ENCODE measurements at places on chromosomes 6 and 20. TPM values are rescaled to one million over a fixed set of nuclear protein-coding genes. Genes with fewer than 3 reads are reported as not detected.

Gene UBE2V1
- 138 TPM for polyA plus RNA-seq

Gene MICB
- polyA plus RNA-seq = 21.9 TPM

Gene PPP1R14C
- polyA plus RNA-seq = 0.11 TPM

Gene CASP8AP2
- 2.7 TPM for polyA plus RNA-seq

Gene SCUBE3
- polyA plus RNA-seq = 12.3 TPM

Gene RPS6KA2
- polyA plus RNA-seq = 80.8 TPM

Gene TMEM74B
- polyA plus RNA-seq = 0.04 TPM

Gene POLR3F
- 8.8 TPM for polyA plus RNA-seq

- DNase-seq = no peak
These were observed 36.1 kb downstream of the SLC22A2 start for GRCh38 chr6:160222491-160222890.

DNA sequence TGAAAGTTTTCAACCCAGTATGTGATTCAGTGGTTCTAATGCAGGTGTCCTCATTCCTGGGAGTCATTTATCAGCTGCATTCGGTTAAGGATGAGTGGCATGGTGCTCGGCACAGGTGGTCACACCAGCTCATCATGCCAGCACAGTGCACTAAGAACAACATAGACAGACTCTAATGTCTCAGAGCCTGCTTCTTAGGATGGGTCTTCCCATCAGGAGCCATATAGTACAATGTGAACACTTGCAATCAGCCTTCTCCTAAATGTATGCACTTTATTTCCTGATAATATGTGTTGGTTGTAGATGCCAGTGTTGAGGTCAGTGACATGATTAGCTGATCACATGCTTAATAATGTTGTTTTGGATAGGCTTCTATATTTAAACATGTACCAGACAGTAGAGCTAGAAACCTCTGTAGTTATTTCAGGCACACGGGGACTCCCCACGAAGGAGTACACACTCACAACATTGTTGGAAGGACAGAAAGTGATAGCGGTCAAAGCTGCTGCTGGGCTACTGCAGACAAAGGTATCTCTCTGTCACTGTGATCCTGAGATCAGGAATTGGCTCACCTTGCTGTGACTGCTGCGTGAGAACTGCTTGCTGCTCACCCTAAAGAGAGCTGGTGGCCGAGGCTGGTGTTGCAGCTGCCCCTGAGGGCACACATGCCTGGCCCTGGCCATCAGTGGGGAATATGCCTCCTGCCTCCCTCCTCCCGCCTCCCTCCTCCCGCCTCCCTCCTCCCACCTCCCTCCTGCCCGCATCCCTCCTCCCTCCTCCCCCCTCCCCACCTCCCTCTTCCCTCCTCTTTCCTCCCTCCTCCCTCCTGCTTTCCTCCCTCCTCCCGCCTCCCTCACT is 195.4 kb downstream of the SMOC2 start:
- DNase-seq = no peak

DNA sequence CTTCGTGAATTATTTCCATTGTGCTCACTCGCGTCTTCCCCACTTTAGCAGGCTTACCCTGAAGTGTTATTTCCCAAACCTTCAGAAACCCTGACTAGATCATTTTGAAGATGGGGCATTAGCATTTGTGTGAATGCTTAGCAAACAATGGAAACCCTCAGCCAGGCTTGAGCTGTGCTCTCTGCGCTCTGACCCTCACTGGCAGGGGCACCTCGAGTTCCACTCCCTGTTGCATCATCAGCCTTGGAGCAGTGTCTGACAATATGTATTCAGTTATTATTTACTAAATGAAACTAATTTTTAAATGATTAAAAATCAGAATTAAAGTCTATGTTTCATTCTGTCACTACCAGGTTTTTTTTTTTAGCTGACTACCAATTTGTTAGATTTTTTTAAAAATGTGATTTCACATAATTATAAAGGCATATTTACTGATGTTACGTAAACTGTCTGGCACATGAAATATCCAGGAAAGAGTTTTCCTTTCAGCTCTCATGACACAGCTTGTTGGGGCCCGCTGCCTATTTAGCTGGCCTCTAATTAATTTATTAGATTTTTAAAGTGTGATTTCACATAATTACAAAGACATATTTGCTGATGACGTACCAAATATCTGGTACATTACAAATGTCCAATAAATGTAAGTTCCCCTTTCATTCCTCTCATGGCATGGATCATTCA is 155.2 kb downstream of the PACRG start:
- DNase-seq = no peak

DNA sequence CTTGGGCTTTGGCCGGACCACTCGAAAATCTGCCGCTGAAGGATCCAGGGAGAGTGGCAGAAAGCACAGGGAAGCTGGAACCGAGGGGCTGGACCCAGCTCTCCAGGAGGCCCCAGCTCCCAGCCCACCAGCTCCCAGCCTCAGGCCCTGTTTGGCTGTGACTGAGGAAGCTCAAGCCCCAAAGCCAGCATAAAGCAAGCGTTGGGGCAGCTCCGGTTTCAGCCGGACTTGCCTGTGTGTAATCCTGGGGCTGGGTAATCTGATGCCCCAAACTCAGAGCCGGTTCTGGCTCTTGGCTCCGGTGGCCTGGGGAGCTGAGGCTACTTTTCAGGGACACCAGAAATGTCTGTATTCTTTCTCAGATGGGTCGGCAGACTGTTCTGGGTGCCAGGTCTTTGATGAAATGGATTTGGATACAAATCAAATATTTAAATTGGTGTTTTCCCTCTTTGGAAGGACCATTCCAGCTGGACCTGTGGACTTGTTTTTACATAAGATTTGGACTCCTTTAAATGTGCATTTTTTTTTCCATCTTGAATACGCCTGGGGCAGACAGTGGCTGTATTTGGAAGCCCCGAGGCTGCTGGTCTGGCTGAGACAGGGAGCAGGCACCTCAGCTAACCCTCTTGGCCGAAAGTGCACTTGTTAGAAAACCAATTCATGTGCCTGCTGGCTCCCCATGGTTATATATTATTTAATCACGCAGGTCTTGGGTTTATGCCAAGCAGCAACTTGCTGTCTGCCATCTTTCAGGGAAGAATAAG is 29.7 kb downstream of the RPP40 start:
- peak; percentile 12 for DNase-seq

- DNase-seq = no peak
These were observed 77.3 kb upstream of the SLC35F1 start for GRCh38 chr6:117829594-117830319.

DNA sequence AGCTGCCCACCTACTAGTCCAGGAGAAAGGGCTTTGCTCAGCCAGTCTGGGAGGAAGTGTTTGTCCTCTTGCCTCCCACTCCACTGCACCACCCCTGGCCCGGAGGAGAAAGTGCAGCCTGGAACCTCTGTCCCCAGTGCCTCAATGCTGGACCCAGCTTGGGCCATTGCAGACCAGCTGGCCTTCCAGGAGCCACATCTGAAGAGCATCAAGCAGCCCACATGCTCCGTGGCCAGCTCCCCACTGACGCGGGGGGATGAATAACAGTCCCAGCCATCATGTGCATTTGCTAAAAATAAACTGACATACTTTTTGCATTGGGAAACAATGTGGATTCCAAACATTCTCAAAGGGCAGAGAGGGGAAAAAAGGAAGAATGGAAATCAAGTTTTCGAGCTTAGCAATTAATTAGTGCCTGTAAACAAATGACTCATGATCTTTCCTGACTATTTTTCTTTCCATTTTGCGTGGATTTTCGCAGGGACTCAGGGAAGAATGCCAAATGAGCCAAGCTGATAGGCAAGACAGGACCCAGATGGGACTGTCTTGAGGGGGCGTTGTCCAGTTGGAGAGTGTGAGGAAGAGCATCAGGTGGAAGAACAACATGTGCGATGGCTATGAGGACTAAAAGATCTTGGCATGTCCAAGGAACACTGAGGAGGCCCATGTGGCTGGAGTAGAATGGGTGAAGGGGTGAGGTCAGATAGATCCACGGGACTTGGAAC is 34.1 kb downstream of the CEBPB start:
- peak; percentile 98 for DNase-seq

DNA sequence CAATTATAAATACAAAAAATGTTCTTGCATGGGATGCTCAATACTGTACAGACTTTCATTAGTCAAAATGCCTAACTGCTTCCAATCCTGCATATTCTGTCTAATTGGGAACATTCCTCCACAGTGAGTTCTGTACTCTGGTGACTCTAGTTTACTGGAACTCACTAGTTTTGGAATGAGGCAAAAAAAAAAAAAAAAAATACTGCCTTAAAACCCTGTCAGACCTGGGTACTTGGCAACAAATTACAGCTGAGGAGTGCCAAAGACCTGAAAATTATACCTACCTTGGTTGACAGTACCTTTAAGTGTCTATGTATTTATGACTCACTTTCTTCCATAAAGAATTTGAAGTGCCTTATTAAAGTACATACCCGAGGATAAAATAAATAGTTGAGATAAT is 276.7 kb downstream of the FARS2 start:
- peak; percentile 57 for DNase-seq

- DNase-seq = no peak
These were observed 154.2 kb upstream of the MAFB start for GRCh38 chr20:40843251-40843650.

DNA sequence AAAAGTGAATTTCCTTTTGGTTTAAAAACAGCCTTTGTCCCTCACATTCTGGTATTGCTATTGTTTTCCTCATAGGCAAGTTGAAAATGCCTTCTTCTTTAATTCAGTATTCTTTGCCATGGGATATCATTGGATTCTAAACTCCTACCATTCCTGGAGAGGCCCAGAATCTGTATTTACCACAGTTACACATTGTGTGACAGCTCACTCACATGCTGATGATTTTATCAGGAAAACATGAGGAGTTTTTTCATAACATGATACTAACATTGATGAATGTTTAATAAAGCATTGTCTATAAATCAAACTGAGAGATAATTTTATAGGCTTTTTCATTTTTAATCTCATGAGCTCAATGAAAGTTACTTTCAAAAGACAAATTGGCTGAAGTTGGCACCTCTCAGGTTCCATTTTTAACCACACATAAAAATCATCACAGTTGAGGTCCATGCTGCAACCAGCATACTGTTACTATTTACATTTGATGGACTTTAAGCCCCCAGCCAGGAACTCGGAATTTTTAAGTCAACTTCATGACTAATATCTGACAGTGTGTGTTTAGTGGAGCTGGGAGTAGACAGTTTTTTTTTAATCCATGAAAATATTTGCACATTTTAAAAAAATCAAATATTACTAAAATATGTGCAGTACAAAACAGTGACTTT is 82.8 kb downstream of the FAM83B start:
- no peak for DNase-seq

DNA sequence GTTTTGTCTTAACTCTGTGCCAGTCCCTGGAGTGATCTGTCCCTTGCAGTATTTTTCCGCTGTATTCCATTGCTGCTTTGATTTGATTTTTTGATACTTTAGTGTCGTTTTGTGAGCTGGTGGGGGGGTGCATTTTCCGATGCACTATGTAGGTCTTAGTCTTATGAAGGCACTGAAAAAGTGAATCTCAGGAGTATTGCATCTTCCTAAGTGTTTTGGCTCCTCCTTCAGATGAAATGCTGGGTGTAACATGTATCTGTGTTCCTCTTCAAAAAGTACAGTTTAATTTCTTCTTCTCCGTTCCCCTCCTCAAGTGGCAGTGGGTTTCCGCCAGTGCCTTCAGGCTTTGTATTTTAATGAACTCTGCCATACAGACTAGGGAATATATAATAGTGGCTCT is 580.7 kb upstream of the GJE1 start:
- DNase-seq = no peak

- no peak for DNase-seq
These were observed 121.4 kb upstream of the DST start for GRCh38 chr6:56764081-56764566.

GRCh38 chr6:47358440-47359225 is 48.9 kb upstream of the TNFRSF21 start:
- no peak for DNase-seq

GRCh38 chr6:153503810-153504209 is 372.7 kb upstream of the RGS17 start:
- no peak for DNase-seq

GRCh38 chr6:14757418-14757817 is 488.5 kb upstream of the JARID2 start:
- no peak for DNase-seq

Data from BJ (cell line).